Liver (tissue), 10 donors: ENCODE measurements at places on chromosomes 6 and 20. TPM values are rescaled to one million over a fixed set of nuclear protein-coding genes. Genes with fewer than 3 reads are reported as not detected.

Gene APOM
- 587 TPM for polyA plus RNA-seq

Gene DEFB129
- not detected for polyA plus RNA-seq

Gene C6orf15
- not detected for polyA plus RNA-seq

Gene BTN1A1
- not detected for polyA plus RNA-seq

Gene FOXA2
- 12.7 TPM for polyA plus RNA-seq

Gene DEFB132
- 0.08 TPM for polyA plus RNA-seq

Gene RIPPLY2
- polyA plus RNA-seq: not detected

Gene CLVS2
- not detected for polyA plus RNA-seq

Gene LTA
- polyA plus RNA-seq: 0.05 TPM

Gene CST2
- polyA plus RNA-seq: not detected

Gene CFAP206
- polyA plus RNA-seq: 0.08 TPM

Gene KCNK16
- polyA plus RNA-seq: not detected

Gene IL20RA
- 0.65 TPM for polyA plus RNA-seq

Gene KIZ
- 3.0 TPM for polyA plus RNA-seq

Gene PKIB
- 5.1 TPM for polyA plus RNA-seq

Gene HLA-DRB5
- 0.36 TPM for polyA plus RNA-seq

Gene RGS17
- 0.06 TPM for polyA plus RNA-seq

Gene BEND6
- not detected for polyA plus RNA-seq

Gene LPA
- polyA plus RNA-seq: 13.1 TPM

Gene DYNLT2
- 2.3 TPM for polyA plus RNA-seq

Gene MUCL3
- polyA plus RNA-seq: not detected

Gene KCNK17
- 0.63 TPM for polyA plus RNA-seq

Gene AIF1
- polyA plus RNA-seq: 24.9 TPM

Gene MCCD1
- not detected for polyA plus RNA-seq

Gene SNAP25
- polyA plus RNA-seq: 0.32 TPM

Gene CST5
- not detected for polyA plus RNA-seq

Gene NRN1
- 2.9 TPM for polyA plus RNA-seq

Gene RBPJL
- not detected for polyA plus RNA-seq

Gene POM121L2
- polyA plus RNA-seq: not detected

Gene KCNK15
- polyA plus RNA-seq: 0.11 TPM

Gene FYN
- 11.2 TPM for polyA plus RNA-seq

Gene FAM110A
- polyA plus RNA-seq: 2.4 TPM

Gene ELOVL5
- polyA plus RNA-seq: 54.4 TPM

Gene RIN2
- 3.4 TPM for polyA plus RNA-seq

Gene AGER
- polyA plus RNA-seq: 0.91 TPM

Gene POU3F2
- not detected for polyA plus RNA-seq

Gene SMLR1
- polyA plus RNA-seq: 40.8 TPM

Gene DYNLT1
- polyA plus RNA-seq: 86.9 TPM

Gene PROCR
- 5.3 TPM for polyA plus RNA-seq

Gene MLN
- not detected for polyA plus RNA-seq

Gene HFE
- 9.6 TPM for polyA plus RNA-seq

Gene THBD
- 2.9 TPM for polyA plus RNA-seq

Gene COL9A3
- polyA plus RNA-seq: 2.0 TPM

Gene NINL
- 2.7 TPM for polyA plus RNA-seq

Gene COL9A1
- 0.01 TPM for polyA plus RNA-seq

Gene SOBP
- 0.99 TPM for polyA plus RNA-seq

Gene HLA-DOB
- 0.16 TPM for polyA plus RNA-seq

Gene TFAP2A
- not detected for polyA plus RNA-seq

Gene LHFPL5
- not detected for polyA plus RNA-seq

Gene SOX4
- 0.59 TPM for polyA plus RNA-seq
